B cell (primary cell): ENCODE measurements at places on chromosomes 3 and 15. TPM values are rescaled to one million over a fixed set of nuclear protein-coding genes. Genes with fewer than 3 reads are reported as not detected.

DNA sequence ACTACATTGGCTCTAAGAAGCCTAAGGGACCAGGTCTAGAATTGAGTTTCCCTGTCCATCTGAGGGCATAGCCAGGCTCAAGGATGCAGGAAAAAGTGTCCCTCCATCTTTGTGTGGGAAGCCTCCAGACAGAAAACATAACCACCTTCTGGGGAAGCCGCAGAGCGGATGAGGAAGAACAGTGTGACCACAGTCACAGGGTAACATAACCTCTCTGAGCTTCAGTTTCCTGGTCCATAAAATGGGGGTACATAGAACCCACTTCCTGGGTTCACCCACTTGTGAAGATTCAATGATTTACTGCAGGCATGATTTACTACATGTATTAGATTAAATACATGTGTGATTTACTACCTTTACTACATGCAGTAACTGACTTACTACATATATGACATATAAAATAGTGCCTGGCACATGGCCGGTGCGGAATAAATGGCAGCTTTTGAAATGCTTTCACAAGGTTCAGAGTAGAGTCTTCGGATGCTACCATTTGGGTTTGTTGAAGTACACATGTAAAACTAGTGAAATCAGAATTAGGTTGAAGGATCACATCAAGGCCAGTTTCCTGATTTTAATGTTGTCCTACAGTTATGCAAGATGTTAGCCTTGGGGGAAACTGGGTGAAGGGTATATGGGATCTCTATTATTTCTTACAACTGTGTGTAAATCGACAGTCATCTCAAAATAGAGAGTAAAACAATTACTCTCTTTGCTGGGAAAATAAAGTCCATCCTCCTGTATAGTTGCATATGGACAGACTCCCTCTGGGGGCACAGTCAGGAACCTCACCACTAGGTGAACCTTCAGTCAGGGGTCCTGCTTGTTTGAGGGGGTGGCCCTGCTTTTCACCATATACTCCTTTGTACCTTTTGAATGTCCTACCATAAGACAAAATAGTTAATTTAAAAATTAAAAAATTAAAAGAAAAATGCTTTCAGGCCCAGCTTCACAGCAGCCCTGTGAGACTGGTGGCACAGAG, 86.0 kb downstream of the SEMA5B start:
- peaks cover 21% of the 10 kb centered on the region for H3K4me1 ChIP-seq
- peaks cover 3% of the 10 kb centered on the region for H3K27me3 ChIP-seq
- H3K4me3 ChIP-seq, result no peak overlapping the region
- no peak overlapping the region for H3K27ac ChIP-seq

DNA sequence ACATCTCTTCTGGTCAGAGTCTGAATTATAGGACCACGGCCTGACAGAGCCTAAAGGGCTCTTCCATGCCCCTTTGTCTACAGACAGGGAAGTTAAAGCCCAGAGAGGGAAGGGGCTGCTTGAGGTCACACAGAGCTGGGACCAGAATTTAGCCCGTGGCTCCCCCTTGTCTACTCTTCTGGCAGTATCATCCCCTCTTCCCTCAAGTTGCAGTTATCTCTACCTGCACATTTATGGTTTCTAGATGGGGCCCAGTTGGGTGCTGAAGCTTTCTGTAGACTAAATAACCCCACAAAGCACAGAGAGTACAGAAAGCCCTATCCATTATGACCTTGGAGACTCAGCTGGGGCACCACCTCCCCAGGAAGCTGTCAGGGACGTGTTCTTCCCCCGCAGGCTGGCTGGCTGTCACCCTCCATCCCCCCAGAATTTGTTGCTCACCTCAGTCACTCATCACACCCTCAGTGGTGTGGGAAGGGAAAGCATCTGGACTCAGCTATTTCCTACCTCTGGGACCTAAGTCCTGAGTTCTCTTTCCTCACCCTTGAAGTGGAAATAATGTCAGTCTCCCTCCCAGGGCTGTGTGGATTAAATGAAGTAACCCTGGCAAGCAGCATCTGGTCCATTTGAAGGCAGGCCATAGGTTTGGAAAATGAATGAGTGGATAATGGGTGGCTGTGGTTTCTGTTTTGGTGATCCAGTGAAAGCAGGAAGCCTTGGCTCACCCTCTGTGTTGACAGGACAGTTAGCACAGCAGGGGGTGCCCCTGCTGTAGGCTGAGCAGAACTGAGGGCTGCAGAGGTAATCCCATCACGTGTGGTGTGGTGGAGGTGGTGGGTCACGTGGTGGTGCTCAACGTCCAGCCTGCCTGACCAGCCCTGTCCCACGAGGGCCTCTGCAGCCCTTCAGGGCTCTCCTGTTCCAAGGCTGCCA, 16.3 kb downstream of the ACOX2 start:
- H3K27ac ChIP-seq, result no peak overlapping the region
- H3K36me3 ChIP-seq, result no peaks in the 10 kb centered on the region
- no peaks in the 10 kb centered on the region for H3K4me1 ChIP-seq
- DNase-seq, result no peak
- no peaks in the 10 kb centered on the region for H3K27me3 ChIP-seq
- H3K4me3 ChIP-seq, result no peak overlapping the region

The ATP13A5 gene
- not detected in 2 replicates for polyA plus RNA-seq

The CLSTN2 gene
- polyA plus RNA-seq, result not detected in 2 replicates

The LYSMD2 gene
- 25.1 and 31.0 TPM in 2 replicates for polyA plus RNA-seq

- DNase-seq, result no peak
- no peaks in the 10 kb centered on the region for H3K27me3 ChIP-seq
- no peak overlapping the region for H3K4me3 ChIP-seq
- H3K4me1 ChIP-seq, result no peaks in the 10 kb centered on the region
Observed at GRCh38 chr3:177713928-177714900, 516.9 kb upstream of the TBL1XR1 start.
